ENCODE measurements at places on chromosomes 7 and 10.

DNA sequence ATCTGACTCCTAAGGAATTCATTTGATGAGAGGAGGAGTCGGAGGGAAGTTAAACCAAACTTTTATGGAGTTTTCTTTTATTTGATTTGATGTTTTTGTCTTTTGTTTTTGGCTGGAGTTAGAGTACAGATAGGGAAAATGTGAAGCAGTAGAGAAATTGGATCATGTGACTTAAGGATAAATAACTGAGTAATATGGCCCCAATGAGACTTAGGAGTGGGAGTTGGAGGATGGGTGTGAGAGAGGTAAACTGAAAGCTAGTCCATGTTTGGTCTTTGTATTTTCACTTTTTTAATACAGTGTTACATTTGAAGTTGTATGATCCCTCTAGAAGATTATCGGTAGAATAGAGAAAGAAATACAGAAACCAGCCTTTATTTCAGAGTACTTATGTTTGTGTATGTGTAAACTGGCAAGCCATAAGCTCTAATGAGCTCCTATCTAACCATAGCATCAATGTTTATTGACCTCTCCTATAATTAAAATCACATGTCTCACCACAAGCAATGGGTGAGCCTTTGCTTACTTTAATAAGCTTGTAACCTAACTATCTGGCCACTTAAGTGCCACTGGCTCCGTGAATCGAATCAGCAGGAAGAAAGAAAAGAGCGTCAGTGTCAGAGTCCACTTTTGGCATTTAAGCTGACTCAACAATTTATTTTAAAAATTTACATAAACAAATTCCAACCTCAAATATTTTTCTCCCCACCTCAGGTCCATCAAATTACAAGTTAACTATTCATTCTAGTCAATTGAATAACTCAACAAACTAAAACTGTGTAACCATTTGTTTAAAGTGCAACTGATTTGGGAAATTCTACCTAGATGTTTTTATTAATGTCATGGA is 113.8 kb downstream of the EPDR1 start:
- no peak for DNase-seq

GRCh38 chr10:3737864-3738263 is 47.1 kb downstream of the KLF6 start:
- DNase-seq: no peak

DNA sequence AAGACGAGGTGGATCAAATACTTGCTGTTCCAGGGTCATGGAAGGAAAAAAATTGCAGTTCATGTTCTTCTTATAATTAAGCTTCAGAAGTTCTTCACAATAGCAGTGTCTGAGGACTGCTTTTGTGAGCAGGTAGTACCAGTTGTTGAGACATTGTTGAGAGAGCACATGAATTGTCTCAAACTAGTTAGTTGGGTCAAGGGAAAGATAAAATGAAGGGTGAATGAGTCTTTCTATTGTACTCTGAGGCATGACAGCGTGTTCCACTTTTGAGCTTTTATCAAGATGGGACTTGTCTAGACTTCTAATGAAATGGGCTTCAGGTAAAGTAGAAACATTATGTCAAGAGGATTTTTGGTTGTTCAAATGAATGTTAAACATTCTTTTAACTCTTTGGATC is 26.0 kb downstream of the KAT6B start:
- DNase-seq: no peak

GRCh38 chr10:115745943-115746342 is 527.1 kb downstream of the GFRA1 start:
- DNase-seq: no peak

- no peak for DNase-seq
Observed at GRCh38 chr7:37549076-37549931, 100.6 kb upstream of the ELMO1 start.

GRCh38 chr7:133461421-133461820 is 208.5 kb downstream of the EXOC4 start:
- no peak for DNase-seq

DNA sequence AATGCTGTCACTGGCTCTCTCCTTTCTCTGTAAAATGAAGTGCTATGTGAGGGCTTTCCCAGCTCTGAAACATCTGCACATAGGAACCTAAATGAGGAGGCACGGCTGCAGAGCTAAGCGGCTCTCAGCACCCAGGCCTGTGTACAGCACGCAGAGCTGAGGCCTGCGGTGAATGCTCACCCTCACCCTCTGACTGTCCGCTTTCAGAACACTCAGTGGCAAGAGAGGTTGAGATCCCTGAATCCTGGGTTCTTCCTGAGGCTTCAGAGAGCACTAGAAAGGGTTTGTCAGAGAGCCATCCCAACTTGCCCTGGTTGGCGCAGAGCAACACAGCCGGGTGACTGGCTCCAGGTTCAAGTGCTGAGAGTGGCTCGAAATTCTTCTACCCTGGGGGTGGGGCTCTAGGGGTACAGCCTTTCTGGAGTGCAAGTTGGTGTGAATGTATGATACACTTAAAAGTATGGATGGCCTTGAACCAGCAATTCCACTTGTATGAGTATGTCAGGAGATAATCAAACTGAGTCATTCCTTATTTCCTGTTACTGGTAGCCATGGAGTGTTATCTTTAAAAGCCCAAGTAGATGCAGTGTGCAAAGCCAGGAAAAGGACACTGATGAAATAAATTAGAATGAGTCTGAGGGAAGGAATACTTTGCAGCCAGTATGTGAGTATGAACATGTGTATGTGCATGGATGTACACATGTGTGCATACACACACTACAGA is 1.7 kb upstream of the CCDC201 start:
- no peak for DNase-seq

All from activated T-cell treated with anti-CD3 and anti-CD28 coated beads for 1 hour (primary cell).